Fibroblast of skin of abdomen (primary cell): ENCODE measurements at places on chromosomes 5 and 9.

DNA sequence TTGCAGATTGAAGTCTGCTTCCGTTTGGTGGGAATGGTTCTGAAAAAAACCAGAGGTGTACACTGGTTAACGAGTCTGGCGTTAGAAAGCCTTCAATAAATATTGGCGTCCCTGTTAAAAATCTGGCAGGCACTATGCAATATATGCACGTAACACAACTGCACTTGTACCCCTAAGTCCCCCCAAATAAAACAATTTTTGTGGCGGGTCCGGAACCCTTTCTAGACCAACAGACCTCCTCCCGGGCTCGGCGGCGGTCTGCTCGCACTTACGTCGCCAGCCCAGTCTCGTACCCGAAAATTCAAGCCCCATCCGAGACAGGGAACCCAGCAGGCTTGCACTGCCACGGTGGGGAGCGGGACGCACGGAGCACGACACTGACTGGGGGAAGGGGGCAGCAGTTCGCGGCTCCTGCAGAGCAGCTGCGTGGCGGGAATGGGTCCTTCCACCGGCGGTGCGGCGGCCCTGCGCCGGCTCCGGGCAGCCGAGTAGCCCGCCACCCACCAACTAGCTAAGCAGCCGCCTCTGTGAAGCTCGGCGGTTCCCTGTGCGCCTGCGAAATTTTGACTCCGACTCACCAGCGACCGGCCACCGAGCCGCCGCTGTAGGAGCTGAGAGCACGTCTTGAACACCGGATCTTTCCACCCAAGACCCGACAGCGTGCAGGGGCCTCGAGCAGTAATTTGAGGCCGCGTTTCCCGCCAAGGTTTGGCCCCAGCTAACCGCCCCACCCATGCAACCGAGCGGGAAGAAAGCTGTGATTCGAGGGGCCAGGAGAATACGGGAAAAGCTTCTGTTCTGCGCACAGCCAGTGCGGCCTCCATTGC, 3.9 kb downstream of the MCIDAS start:
- DNase-seq = no peak

GRCh38 chr5:149038336-149039080, 24.4 kb downstream of the SH3TC2 start:
- DNase-seq = no peak

GRCh38 chr5:68115584-68115983, 100.0 kb upstream of the PIK3R1 start:
- no peak for DNase-seq

- DNase-seq = peak; percentile 69
These were observed 23.8 kb downstream of the LVRN start for GRCh38 chr5:115985802-115986757.

DNA sequence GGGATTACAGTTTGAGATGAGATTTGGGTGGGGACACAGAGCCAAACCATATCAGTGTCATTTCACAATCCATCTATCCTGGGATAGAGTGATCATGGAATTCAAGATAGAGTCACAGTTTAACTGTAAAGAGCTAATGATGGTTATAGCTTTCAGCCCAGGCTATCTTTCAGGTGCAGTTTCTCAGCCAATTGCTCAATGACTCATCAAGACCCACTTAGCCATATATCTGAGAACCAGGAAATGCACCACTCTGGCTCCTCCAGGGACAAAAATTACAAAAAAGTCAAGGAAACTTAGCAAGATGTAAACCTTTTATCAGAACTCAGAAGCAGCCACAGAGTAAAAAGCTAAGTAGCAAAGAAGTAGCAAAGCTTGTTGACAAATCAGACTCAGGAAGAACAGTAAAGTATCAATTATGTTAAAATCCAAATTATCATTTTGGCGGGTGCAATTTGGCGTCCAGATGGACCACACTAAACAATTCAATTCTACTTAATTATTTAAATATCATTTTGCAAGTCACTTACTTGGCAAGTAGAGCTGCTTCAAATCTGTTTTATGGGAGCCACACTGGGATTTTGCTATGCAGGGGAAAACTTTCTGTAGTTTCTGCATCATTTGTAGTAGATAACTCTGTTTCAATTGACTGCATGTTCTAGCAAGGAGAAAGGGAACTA, 169.4 kb downstream of the TLE1 start:
- no peak for DNase-seq

DNA sequence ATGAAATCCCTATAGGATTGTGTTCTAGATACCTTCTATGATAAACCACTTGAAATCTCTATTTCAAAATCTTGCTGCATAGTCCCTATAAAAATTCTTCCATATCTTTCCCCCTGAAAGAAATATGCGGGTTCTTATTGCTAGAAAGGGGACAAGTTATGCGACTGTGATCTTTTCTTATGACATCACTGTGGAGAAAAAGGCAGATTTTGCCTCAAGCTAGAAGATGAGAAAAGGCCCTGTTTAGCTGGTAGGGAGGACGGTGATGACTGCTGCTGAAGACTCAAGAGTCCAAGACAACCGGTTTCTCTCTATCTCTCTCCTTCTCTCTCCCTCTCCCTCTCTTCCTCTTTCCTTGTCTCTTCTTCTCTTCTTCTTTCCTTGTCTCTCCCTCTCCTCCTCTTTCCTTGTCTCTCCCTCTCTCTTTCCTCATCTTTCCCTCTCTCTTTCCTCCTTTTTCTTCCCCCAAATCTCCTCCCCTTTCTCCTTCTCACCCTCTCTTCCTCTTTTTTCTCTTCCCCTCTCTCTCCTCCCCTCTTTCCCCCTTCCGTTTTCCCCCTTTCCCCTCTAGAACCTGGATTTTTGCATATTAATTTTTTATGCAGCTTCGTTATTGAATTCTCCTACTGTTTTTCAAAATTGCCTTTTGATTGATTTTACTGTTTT, 5.3 kb downstream of the OR2S2 start:
- no peak for DNase-seq

DNA sequence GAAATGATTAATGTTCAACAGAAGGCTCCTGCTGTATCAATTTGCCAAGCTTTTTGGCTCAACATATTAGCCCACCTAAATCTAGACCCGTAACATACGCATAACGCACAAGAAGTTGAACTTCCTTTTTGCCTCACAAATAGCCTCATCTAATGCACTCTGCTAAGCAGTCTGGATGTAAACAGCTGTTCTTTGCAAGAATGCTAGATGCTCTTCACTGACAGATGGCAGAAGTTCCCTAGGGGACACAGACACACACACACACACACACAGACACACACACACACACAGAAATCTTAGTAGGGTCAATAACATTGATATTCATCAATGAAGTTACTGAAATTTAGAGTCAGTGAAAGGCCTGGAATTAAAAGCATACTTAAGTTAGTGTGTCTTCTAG, 13.2 kb upstream of the PCA3 start:
- DNase-seq = no peak

- DNase-seq = peak; percentile 36
These were observed 452.8 kb downstream of the ENC1 start for GRCh38 chr5:74187757-74188156.

DNA sequence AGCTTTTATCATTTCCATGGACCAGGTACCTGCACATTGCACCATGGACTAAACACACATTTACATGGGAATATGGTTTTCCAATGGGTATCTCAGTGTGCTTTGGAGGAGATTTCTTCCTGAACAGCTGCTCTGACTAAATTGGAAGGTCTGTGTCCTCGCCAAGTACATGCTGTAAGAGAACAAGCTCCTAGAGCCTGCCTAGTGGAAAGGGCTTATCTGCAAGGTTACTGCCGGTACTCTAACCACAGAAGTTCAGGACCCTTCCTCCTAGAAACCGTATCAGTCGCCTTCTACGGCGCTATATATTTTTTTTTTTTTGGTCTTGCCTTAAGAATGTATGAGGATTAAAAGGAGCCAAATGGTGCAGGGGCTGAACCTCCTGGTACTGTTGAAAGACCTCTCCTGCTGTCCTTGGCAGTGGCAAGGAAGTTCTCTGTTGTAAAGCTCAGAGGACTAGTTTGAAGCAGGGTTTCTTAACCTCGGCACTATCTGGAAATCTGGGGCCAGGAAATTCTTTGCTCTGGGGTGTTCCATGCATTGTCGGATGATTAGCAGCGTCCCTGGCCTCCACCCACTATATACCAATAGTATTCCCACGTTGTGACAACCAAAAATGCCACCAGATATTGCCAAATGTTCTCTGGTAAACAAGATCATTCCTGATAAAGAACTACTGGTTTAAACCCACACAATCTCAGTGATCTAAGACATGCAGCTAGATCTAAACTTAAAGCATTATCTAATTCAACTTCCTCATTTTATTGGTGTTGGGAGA, 107.4 kb downstream of the FBXO38 start:
- no peak for DNase-seq

- peak; percentile 68 for DNase-seq
These were observed 5.8 kb upstream of the IFNA1 start for GRCh38 chr9:21434202-21435014.

GRCh38 chr5:14727928-14728458, 63.5 kb downstream of the OTULIN start:
- no peak for DNase-seq

- peak; percentile 6 for DNase-seq
These were observed 271.9 kb upstream of the ADAMTS16 start for GRCh38 chr5:4868140-4868735.

DNA sequence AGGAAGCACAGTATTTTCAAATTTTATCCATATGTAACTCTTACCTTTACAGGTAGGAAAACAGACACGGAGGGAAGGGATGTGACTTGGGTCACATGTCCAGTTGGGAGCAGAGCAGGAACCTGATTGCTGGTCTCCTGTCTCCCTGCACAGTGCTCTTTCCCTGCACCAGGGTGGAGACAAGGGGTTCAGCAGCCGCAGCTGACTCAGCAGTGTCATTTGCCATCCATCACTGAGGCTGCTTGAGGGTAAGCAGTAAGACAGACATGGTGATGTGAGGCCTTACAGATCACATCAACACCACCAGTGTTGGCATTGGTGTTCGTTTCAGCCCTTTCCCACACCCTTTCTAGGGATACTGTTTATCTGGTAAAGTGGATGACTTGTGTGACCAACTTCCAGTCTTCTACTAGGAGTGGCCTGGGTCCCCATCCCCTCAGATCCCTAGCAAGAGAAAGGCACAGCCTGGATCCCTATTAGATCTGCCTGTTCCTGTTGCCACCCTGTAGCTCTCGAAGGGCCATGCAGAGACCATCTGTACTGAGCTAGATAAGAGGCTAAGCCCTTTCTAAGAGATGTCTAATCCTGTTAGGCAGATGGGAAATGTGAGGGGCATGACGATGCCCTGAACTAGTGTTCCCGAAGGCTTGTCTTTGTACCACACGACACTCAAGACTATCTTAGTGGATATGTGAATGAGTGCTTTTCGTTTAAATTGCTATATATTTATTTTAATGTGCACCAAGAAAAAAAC, 29.1 kb downstream of the FRMPD1 start:
- no peak for DNase-seq

DNA sequence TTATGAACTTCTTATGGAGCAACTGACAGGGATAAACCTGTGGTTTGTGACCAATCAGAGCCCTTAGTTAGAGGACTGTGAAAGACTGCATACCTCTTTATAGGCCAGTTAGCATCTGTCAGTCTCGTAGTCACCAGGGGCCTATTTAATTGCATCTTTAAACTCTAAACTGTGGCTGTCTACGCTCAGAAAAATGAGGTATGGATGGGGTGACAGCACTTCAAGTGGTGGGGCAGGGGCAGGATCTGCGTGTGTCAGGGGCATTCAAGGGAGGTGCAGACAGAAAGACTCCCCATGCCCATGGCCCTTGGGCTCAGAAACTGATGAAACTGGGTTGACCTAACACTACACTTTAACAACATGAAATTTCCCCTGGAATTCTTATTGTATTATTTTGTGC, 132.6 kb upstream of the TBCA start:
- DNase-seq = no peak

- DNase-seq = peak; percentile 76
These were observed 156.1 kb downstream of the FGF1 start for GRCh38 chr5:142529626-142530278.

DNA sequence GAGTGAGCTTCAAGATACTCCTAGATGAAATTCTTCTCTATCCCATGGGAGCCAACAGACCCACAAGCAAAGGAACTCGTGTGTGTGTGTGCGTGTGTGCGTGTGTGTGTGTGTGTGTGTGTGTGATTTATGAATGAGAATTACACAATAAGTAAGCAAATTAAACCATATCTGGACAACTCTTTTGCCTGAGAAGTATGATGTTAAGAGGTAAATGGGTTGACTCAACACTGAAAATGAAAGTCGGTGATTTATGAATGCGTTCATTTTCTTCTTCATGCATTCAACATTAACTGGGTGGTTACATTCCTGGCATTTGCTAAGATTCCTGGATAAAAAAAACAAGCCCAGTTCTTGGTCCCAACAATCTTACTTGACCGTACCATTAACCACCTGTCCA, 171.3 kb upstream of the ZNF462 start:
- peak; percentile 48 for DNase-seq

DNA sequence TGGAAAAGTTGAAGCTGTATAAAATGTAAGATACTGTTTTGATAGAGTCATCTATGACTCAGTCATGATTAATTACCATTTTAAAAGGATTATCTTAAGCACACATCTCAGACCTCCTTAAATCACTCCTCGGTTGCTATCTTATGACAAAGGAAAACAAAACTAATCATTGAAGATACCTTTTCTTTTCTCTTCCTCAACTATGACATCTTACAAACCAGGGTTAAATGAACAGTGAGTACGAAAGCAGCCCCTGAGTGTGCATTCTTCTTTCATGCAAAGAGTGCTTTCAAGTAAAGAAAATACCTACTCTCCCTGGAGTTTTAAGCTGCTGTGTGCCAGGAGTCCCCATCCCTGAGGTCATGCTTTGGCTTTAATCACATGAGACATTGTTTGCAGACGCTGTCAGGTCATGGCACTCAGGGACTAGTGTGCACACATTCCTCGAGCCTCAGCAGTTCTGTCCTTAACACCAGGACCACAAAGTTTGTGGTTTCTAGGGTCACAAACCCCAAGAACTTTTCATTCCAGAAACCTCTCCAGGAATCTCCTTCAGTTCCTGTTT, 86.7 kb upstream of the ICE1 start:
- DNase-seq = peak; percentile 89

GRCh38 chr9:126699401-126699881, 85.7 kb downstream of the LMX1B start:
- DNase-seq = no peak

DNA sequence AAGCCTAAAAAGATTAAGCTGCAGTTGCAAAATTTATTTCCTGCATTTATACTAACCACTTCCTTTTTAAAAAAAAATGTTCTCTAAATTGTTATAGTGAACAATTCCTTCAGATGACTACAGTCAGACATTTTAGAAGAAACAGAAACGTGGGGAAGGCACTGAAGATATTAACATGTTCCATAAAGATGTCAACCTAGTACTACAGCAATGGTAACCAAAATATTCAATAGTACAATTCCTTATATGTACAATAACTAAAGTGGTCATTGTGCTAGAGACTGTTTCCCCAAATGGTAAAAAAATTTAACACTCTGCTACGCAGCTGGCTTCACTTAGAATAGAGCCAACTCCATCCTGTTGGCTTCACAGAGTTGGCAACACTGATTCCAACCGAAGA, 97.7 kb downstream of the FNBP1 start:
- DNase-seq = peak; percentile 36

- no peak for DNase-seq
These were observed 38.8 kb upstream of the SEMA6A start for GRCh38 chr5:116613445-116613844.

DNA sequence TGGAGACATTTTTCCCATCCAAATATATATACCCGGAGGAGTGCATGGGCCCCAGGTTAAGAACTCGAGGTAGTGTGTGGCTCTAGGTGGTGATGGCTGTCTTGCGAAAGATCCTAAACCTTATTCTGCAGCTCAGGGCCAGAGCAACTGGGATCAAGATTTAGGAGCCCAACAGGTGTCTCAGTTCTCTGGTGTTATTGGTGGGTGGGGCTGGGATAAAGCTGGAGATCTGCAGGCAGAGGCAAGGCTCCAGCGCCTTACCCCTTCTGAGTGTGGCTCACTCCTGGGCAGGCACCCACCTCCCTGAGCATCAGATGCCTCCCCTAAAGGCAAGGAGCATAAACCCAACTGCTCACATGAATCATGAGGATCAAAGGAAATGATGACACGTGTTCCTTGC, 11.2 kb downstream of the UBE2QL1 start:
- DNase-seq = no peak
